ENCODE measurements at places on chromosomes 6 and 20.
A peak's percentile ranks its signal among the peaks of the same experiment; 100 is the strongest.

DNA sequence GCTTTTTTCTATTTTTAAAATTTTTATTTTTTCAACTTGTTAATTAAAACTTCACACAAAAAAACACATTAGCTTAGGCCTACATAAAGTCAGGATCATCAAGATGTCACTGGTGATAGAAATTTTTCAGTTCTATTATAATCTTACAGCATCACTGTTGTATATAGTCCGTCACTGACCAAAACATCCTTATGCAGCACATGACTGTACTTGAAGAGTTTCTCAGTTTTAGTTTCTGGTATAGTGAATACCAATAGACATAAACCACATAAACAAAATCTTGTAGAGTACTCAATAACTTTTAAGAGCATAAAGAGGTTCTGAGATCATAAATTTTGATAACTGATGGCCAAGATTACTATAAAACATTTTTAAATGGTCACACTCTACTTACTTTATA is 71.8 kb downstream of the ASCC3 start:
- H3K27me3 ChIP-seq, result no peaks in the 10 kb centered on the region
- H3K4me3 ChIP-seq, result no peak overlapping the region
- H3K4me1 ChIP-seq, result no peaks in the 10 kb centered on the region
- DNase-seq, result peak; percentile 8

DNA sequence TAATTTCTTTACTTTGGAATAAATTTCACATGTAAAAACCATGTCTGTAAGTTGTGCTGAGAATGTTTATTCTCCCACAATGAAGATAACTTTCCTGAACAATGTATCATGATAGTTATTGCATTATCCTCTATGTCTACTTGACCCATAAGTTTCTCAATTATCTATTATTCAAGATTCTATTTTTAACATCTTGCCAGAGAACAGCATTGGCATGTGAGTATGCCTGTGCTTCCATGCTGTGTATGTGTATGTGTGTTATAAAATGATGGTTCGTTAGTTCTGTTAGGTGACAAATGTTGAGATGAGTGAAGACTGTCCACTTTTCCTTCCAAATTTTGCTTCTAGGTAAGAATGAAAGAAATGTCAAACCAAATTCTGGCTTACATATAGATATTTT is 111.9 kb downstream of the EYA4 start:
- DNase-seq, result no peak
- no peaks in the 10 kb centered on the region for H3K36me3 ChIP-seq
- no peaks in the 10 kb centered on the region for H3K27me3 ChIP-seq
- peaks cover 2% of the 10 kb centered on the region for H3K4me1 ChIP-seq
- H3K27ac ChIP-seq, result no peak overlapping the region

GRCh38 chr6:3208775-3209113 is 18.7 kb downstream of the TUBB2B start:
- DNase-seq, result no peak
- no peak overlapping the region for H3K4me3 ChIP-seq
- no peaks in the 10 kb centered on the region for H3K36me3 ChIP-seq
- peak overlapping the region; percentile 66 for H3K27ac ChIP-seq
- peaks cover 18% of the 10 kb centered on the region for H3K4me1 ChIP-seq

- no peaks in the 10 kb centered on the region for H3K27me3 ChIP-seq
- no peak overlapping the region for H3K27ac ChIP-seq
- H3K4me3 ChIP-seq, result no peak overlapping the region
- DNase-seq, result no peak
Observed at GRCh38 chr6:6584310-6585002, 4.1 kb upstream of the LY86 start.

- H3K4me1 ChIP-seq, result no peaks in the 10 kb centered on the region
- no peak overlapping the region for H3K4me3 ChIP-seq
- H3K27me3 ChIP-seq, result no peaks in the 10 kb centered on the region
- peak; percentile 61 for DNase-seq
- no peaks in the 10 kb centered on the region for H3K36me3 ChIP-seq
Observed at GRCh38 chr6:132978685-132979084, 164.3 kb downstream of the RPS12 start.

DNA sequence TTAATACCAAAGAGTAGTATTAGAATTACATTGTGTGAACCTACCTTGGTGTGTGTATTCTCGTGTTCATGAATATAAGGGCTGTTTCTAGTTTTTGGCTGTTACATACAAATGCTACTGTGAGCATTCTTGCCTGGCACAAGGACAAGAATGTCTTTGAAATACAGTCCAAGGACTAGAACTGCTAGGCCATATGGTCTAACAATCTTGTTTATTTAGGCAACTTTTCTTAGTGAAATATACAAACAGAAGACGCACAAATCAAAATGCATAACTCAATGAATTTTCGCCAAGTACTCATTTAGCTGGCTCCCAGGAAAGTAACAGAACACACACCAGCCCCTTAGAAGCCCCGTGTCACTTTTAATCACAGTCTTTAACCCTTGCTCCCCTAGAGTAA is 28.5 kb downstream of the KDM1B start:
- no peak overlapping the region for H3K27ac ChIP-seq
- H3K36me3 ChIP-seq, result peaks cover 2% of the 10 kb centered on the region
- no peaks in the 10 kb centered on the region for H3K27me3 ChIP-seq

GRCh38 chr6:161274488-161274858 is 612 bp upstream of the AGPAT4 start:
- H3K4me3 ChIP-seq, result peak overlapping the region; percentile 68
- no peak for DNase-seq
- H3K4me1 ChIP-seq, result 0 out of 2 replicates have a peak, but pooled peaks cover 1% of the 10 kb centered on the region
- peak overlapping the region; percentile 70 for H3K27ac ChIP-seq
